ENCODE measurements at places on chromosomes 1 and 21.
A peak's percentile ranks its signal among the peaks of the same experiment; 100 is the strongest.

GRCh38 chr1:149986486-149987296 lies 23.8 kb downstream of the OTUD7B start:
- DNase-seq: no peak

GRCh38 chr1:1918901-1919303 lies at the start of gene TMEM52:
Gene TMEM52, minus strand, starts transcription at chr1:1919279. Its CDS starts 14 bp downstream, at chr1:1919265.
- no peak for DNase-seq

GRCh38 chr1:209926045-209926444 lies 12.0 kb upstream of the SYT14 start:
- no peak for DNase-seq

- no peak for DNase-seq
These were observed 432.8 kb downstream of the MATN1 start for GRCh38 chr1:30290581-30290980.

DNA sequence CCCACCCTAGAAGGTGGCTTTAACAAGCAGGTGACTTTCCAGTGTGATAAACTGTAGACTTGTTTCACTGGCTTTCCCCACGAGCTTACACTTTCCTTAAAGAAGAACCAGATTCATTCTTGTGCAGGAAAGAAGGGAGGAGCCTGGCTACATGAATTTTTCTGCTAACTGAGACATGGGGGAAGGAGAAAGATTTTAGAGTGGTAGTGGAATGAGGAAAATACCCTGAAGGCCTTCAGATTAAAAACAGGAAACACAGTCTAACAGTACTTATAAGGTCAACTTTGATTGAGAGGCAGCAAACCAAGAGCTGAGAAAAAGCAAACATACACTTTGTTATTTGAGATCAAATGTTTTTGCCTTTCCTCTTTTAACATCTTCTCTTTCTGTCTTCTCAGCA lies 640.9 kb upstream of the PLXNA2 start:
- no peak for DNase-seq

DNA sequence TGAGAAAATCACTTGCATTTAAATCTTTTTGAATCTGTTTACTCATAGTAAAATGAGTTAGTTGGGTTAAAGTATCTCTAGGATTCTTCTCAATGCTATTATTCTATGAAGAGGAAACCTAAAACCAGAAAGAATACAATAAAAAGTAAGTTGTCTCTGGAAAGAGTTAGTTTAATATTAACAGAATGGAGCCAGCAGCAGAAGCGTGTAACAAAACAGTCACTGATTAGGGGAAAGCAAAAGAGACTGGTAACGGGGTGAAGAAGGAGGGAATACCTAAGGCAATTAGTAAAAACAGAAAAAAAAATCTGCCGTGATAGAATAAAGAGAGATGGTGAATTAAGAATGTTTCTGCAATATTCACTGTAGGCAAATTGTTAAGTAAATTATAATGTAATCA lies 60.0 kb downstream of the NRDC start:
- no peak for DNase-seq

- DNase-seq: no peak
These were observed 269.2 kb upstream of the NRIP1 start for GRCh38 chr21:15333951-15334350.

- peak; percentile 93 for DNase-seq
These were observed at the start of gene PCBP3 for GRCh38 chr21:45643021-45643980. Gene PCBP3, plus strand, starts transcription at chr21:45643725. Its CDS starts 206,361 bp downstream, at chr21:45850086.

GRCh38 chr1:153260585-153261280 lies 1.2 kb downstream of the LORICRIN start:
- no peak for DNase-seq

- DNase-seq: no peak
These were observed 191.2 kb upstream of the GREM2 start for GRCh38 chr1:240803151-240803550.

- no peak for DNase-seq
These were observed 30.7 kb downstream of the CA6 start for GRCh38 chr1:8976338-8976737.

- no peak for DNase-seq
These were observed 1806.8 kb downstream of the BRINP3 start for GRCh38 chr1:188670837-188671236.

GRCh38 chr21:28423521-28424190 lies 569.0 kb downstream of the LTN1 start:
- no peak for DNase-seq

DNA sequence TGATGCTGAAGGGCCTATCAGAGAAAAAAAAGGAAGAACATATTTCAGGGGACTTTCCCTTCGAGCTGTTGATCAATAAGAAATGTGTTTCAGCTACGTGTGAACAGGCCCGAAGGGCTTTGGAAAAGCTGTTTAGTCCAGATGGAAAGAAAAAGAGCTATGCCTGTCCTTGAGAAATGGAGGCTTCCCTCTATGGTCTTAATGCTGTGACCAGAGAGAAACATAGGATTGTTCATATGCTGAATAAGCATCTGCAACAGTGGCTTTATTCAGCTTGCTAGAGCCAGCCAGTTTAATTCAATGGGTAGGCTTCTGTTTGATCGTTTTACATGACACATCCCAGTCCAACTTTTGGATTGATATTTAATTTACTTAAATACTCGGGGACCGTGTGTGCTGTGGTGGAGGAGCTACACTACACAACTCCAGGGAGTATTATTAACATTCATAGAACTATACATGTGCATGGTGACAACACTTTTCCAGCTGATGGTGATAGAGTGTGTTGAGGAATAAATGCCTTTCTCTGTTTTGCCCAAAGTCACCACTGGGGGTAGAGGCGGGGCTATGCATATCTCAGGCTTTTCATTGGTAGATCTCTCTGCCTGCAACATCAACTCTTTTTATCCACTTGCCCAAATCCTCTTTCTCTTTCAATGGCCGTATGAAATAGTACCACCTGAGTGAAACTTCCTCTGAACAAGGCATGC lies 106.7 kb upstream of the C8B start:
- no peak for DNase-seq

GRCh38 chr1:57874418-57874877 lies 450.6 kb upstream of the DAB1 start:
- DNase-seq: no peak

- DNase-seq: no peak
These were observed 37.2 kb downstream of the WNT4 start for GRCh38 chr1:22105611-22106207.

DNA sequence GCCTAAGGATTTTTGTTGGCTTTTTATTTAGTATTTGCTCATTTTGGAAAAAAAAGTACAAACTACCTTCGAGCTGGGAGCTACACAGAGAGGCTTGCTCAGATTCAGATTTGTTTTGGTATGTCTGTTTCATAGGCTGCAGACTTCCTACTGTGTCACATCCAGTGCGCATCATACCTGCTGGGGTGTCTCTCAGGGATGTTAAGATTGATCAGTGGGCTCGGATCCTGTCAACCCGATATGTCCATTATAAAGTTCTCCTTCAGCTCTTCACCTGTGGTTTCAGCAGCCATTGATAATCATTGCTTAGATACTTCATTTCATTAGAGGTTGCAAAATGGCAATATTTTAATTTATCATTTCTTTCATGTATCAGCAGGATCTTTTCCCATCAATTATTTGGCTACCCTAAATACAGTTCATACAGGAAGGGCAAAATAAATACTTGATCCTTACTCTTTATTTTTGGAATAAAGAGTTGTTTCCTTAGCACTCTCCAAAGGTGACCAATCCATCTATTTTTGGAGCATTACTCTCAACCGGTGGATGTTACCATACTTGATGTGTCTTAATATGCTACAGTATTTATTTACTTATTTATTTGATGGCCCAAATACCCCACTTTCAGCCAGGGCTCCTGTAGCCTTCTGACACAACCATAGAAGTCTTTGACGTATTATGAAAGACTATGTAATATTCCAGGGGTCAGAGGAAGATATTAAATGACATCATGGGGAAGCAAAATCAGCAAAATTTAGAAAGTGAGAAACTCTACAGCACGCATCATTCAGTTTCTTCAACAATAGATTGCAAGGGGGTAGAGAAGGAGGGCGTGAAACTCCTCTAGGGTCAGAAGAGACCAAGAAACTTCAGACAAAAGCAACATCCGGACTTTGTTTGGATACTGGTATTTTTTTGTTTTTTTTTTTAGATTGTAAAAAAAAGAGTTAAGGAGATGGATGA lies 55.3 kb upstream of the HNRNPU start:
- DNase-seq: no peak

GRCh38 chr1:116019653-116020253 lies 43.4 kb downstream of the SLC22A15 start:
- DNase-seq: no peak

- DNase-seq: no peak
These were observed at the start of gene KCNK2 for GRCh38 chr1:215082532-215083382. Gene KCNK2, plus strand, starts transcription at chr1:215082737. Its CDS starts 649 bp downstream, at chr1:215083386.

GRCh38 chr1:38055965-38056364 lies 9.4 kb upstream of the POU3F1 start:
- DNase-seq: no peak

DNA sequence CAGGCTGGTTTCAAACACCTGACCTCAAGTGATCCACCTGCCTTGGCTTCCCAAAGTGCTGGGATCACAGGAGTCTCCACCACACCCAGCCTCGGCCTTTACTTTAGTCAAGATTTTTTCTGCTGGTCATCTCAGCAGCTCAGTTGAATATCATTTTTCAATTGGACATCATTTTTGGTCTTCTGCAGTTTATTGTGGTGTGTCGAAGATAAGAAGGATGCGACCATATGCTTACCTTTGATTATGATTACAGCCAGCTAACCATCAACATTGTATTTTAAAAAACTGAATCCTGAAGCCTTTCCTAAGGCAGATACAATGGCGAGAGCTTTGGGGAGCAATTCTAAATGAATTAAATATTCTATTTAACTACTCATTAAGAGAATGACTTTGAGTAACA lies 12.3 kb upstream of the NFIA start:
- DNase-seq: no peak

- no peak for DNase-seq
These were observed 96.5 kb downstream of the FMN2 start for GRCh38 chr1:240188139-240188538.

DNA sequence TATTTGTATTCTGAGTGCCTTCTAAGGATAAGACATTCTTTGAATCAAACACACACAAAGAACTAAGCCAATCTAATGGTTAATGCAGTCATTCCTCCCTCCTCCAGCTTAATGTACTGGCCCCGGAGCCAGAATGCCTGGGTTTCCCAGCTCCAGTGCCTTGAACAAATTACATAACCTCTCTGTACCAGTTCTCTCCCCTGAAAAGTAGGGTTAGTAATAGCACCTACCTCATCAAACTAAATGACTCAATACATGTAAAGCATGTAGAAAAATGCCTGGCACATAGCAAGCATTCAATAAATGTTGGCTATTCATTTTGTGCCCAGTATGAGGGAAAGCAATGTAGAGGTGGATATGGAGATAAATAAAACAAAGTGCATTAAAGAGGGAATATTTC lies 14.0 kb downstream of the C1orf52 start:
- DNase-seq: no peak

DNA sequence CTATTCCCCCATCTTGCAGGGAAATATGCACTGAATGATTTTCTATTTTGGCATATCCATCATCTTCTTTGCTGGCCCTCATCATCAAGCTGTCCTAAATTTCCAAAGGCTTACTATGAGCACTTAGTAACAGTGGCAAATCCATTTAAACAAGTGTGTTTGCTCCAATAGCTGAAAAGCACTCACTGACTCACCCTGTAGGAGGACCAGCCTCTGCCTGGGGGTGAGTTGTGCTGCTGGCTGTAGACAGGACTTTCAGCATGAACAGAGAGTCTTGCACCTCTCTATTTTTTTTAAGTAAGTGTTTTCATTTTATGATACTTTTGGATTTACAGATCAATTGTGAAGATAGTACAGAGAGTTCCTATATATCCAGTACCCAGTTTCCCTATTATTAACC lies 97.3 kb downstream of the SLC35F3 start:
- DNase-seq: no peak

- no peak for DNase-seq
These were observed 22.7 kb downstream of the PKNOX1 start for GRCh38 chr21:42997053-42997452.

DNA sequence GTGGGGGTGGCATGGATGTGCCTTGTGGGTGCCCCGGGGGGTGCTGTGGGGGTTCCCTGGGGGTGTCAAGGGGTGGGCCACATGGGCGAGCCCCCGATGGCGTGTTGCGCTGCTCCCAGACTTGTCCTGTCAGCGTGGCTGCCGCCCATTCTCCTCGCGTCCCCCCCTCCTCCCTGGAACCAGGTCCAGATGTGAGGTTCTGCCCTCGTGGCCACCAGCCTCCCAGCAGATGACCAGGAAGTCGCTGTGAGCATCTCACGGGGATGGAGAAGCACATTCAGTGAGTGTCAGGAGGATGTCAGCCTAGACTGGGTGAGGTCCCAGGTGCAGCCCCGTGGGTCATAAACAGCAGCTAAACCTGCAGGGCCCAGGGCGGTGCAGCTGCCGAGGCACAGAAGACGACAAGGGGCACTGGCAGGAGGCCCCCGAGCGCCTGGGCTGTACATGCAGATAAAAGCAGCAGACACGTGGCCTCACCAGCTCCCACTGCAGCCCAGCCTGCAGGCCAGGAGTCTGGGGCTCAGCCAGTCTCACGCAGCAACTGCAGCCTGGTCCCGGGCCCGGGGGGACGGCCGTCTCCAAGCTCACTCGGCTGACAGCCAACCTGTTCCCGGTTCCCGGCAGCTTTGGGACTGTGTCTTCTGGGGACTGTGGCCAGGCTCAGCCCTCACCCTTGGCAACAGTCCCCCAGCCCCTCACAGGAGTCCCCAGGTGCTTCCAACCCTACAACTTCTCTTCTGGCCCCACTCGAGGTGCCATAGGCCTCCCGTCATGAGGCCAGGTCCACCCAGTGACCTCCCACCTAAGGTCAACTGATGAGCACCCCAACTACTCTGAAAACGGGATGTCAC lies 17.5 kb upstream of the COL6A2 start:
- DNase-seq: peak; percentile 74

DNA sequence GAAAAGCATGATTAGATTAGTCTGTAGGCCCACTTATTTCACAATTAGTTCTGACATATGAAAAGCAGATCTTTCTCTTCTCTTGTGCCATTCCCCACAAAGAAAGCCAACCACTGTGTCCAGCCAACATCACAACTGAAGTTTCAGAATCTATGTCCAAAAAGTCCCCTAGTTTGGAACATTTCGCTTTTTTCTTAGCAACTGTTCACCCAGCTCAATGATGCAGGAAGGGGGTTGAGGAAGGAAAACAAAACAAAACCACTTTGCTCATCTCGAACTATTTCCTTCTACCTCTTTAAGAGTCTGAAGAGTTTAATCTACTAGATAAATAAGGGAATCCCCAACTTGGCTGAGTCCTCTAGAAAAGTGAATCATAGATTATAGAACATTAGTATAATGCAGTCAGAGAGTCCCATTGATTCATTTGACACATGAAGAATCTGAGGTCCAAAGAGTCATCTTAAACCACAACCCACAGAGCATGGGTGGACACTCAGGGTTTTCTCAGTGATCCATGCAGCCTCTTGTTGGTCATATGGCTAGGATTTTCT lies 159.3 kb upstream of the SGIP1 start:
- no peak for DNase-seq
